NAMALWA (cell line): ENCODE measurements at places on chromosomes 4 and X.

- no peak for DNase-seq
These were observed 22.7 kb downstream of the KLF3 start for GRCh38 chr4:38686682-38687081.

GRCh38 chr4:174553828-174554227, 31.5 kb upstream of the HPGD start:
- DNase-seq: no peak

DNA sequence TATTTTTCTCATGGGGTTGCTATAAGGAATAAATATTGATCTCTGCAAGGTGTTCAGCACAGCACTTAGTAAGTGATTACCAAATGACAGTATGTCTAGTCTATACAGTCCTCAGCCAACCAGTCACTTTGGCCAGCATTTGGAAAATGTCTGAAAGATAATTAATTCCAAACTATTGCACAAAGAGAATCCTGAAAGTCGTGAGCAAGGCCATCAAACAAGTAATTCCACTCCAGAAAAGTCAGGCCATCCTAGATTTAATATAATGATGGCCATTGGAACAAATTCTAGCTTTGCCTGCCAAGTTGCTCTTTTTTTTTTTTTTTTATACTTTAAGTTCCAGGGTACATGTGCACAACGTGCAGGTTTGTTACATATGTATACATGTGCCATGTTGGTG, 96.6 kb downstream of the SHROOM3 start:
- no peak for DNase-seq

DNA sequence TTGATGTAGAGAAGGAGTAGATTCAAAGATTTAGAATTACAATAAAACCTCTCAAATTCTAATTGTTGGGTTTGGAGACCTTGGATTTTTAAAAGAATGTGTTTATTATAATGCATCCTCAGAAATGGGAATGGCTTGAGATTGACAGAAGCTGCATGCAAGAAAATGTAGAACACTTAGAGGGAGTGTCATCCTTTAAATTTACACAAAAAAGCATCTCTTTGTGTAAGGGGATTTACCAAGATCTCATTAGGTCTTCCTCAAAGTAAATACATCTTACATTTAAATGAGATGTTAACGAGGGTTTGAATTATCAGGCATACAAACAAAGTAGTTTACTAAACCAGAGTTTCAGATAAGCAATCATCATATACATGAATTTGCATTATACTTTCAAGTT, 615.0 kb downstream of the FAM133A start:
- no peak for DNase-seq

GRCh38 chr4:28117084-28117682, 1256.5 kb downstream of the STIM2 start:
- DNase-seq: no peak

- no peak for DNase-seq
These were observed 2324.7 kb upstream of the AGA start for GRCh38 chr4:179766938-179767337.

DNA sequence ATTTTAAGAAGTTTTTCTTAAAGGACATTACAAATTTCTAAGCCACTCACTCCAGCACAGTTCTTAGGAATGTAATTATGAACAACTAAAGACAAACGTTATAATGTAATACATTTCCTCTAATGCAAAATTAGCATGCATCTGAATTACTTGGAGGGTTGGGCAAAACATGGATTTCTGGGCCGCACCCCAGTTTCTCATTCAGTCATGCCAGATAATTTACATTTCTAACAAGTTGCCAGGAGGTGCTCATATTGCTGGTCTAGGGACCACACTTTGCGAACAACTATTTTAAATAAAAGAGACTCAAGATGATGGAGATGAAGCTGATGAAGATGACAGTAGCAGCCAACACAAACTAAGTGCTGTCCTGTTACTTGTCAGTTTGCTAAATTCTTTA, 684.7 kb upstream of the ATOH1 start:
- DNase-seq: no peak

DNA sequence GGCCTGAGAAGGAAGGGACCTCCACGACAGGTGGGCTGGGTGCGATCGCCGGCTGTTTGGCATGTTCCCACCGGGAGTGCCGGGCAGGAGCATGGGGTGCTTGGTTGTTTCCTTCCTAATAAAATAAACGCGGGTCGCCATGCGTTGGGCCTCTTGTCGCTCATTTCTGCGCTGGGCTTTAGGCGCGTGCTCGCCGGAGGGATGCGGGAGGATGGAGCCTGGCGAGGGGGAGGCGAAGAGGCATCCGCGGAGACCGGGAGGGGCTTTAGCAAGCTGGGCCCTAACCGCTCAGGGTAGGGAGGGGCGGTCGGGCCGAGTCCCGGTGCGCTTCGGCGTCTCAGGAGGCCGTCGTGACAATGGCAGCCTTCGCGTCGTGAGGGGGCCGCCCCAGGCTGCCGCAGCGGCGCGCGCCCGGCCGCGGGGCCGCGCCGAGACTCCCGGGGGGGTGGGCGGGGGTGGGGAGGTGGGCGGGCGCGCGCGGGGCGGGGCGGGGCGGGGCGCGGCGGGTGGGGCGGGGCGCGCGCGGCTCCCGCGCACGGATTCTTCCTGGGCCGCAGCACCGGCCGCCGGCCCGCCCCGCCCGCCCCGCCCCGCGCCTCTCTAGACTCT, 476 bp upstream of the GDI1 start:
- DNase-seq: no peak

- DNase-seq: no peak
These were observed 3.3 kb downstream of the CDK16 start for GRCh38 chrX:47221756-47222155.

- no peak for DNase-seq
These were observed 49.4 kb downstream of the SPINK2 start for GRCh38 chr4:56772134-56772533.

- DNase-seq: no peak
These were observed 12.4 kb downstream of the ZDHHC9 start for GRCh38 chrX:129831091-129831885.

DNA sequence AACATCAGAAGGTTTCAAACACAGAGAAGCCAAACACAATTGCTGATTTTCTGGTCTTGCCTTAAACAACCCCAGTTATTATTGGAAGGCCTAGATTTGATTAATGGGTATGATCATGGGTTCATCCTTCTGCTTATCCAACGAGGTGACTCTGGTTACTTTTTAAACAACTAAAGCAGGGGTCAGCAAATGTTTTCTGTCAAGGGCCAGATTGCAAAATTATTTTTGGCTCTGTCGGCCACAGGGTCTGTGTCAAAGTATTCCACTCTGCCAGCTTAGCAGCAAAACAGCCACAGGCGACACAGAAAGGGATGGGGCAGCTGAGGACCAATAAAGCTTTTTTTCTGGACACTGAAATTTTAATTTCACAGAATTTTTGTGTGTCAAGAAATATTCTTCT, 249.1 kb upstream of the STS start:
- no peak for DNase-seq

DNA sequence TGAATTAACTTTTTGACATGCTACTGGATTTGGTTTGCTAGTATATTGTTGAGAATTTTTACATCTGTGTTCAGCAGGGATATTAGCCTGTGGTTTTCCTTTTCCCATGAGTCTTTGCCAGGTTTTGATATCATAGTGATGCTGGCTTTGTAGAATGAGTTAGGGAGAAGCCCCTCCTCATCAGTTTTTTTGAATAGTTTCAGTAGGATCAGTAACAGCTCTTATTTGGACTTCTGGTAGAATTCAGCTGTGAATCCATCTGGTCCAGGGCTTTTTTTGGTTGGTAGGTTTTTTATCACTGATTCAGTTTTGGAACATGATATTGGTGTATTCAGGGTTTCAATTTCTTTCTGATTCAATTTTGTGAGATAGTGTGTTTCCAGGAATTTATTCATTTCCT, 790.4 kb upstream of the GRID2 start:
- no peak for DNase-seq

DNA sequence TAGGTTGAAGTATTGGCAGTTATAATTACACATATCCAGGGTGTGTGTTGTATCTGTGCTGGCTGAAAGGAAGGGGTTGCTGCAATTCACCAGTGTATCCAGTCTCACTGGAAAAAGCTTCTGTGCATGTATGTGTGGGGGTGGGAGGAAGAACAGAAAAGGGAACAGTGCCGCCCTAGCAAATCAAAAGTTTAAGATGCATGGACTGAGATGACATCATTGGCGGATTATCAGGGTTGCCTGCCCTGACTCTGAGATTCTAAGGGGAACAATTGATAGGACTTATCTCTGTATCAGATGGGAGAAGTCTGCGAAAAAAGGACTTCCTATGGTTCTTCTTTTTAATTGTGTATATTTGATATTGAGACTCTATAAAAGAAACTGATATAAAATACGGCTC, 3.5 kb downstream of the SLC25A43 start:
- no peak for DNase-seq

DNA sequence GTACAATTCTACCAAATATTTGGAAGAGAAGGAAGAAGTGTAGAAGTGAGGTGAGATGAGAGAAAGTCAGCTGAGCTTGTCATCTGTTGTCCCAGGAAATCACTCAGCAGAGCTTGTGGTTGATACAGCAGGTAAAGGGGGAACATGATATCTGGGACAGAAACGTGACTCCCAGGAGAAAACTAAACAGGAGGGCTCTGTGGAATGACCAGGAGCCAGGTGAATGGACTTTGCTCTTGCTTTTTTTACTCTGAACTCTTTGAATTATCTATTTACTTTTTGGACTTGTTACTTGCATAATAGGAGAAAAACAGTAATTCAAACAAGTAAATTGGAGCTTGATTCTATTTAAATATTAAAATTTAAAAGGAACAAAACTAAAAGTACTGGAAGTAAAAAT, 555.6 kb upstream of the FRG1 start:
- DNase-seq: no peak

- DNase-seq: no peak
These were observed 146.2 kb downstream of the KCNIP4 start for GRCh38 chr4:21802406-21802805.

DNA sequence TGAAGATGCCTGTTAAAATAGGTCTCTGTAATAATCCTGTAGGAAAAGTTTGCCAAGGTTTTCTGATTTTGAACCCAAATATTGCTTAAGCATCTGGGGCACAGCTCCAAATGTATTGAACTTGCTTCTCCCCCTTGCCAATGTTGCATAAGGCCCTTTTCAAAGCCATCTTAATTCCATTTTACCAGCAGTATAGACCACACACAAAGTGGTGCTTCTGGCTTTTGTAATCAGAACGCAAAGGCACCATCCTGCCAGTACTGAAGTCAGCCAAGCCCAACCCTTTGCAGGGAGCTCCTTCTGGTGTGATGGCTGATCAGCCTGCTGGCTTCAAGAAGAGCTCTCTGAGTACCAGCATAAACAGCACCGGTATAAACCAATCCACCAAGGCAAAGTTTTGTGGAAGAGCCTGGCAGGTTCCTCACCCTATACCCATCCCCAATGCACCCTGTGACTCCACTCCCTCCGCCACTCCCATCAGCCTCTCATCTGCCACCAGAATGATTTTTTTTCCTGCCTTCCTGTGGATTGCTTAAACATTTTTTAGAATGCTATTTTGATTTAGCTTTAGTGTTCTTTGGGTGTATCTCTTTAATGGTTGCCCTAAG, 39.2 kb upstream of the USP9X start:
- DNase-seq: no peak

- no peak for DNase-seq
These were observed 1592.9 kb upstream of the TENM3 start for GRCh38 chr4:180650273-180650672.

- peak; percentile 49 for DNase-seq
These were observed 267.4 kb downstream of the ANK2 start for GRCh38 chr4:113316879-113317278.

GRCh38 chr4:32243926-32244325, 1523.8 kb downstream of the PCDH7 start:
- no peak for DNase-seq

GRCh38 chr4:123405267-123405865, 8.8 kb downstream of the SPRY1 start:
- no peak for DNase-seq

GRCh38 chr4:139655116-139655515, 10.5 kb upstream of the MGST2 start:
- DNase-seq: peak; percentile 69
